Activated naive CD4-positive, alpha-beta T cell treated with anti-CD3 and anti-CD28 coated beads for 36 hours (primary cell): ENCODE measurements at places on chromosomes 4 and X. TPM values are rescaled to one million over a fixed set of nuclear protein-coding genes. Genes with fewer than 3 reads are reported as not detected.

The NLGN3 gene
- total RNA-seq = 0.81 TPM

The GAGE12J gene
- total RNA-seq = not detected

The L1CAM gene
- total RNA-seq = 0.40 TPM

The TLR2 gene
- 2.6 TPM for total RNA-seq

The AADAT gene
- total RNA-seq = not detected
